Stimulated activated CD8-positive, alpha-beta memory T cell treated with anti-CD3 and anti-CD28 coated beads, Interleukin-15, amount 100 ng/mL, for 24 hours (primary cell): ENCODE measurements at places on chromosomes 4 and X.

- no peak for DNase-seq
Observed at GRCh38 chr4:2728806-2729532, 27.2 kb downstream of the TNIP2 start.

- no peak for DNase-seq
Observed at GRCh38 chr4:39655211-39655610, 16.5 kb upstream of the SMIM14 start.

DNA sequence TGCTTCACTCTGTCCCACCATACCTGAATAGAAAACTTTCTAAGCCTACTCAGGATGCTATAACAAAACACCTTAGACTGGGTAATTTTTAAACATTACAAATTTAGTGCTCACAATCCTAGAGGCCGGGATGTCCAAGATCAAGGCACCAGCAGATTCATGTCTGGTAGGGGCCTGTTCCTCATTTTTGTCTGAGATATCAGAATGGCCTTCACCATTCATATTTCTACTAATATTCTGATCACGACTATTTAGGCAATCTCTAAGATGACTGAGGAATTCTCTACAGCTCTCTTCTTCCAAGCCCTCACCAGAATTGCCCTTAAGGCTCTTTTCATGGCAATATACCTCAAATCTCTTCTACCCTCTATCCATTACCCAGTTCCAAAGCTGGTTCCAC lies 77.4 kb upstream of the NRK start:
- no peak for DNase-seq

GRCh38 chr4:7750523-7750922 lies 189.1 kb downstream of the AFAP1 start:
- no peak for DNase-seq

- DNase-seq = no peak
Observed at GRCh38 chr4:31702326-31702725, 982.2 kb downstream of the PCDH7 start.
